ENCODE measurements at places on chromosomes 4 and X.
A peak's percentile ranks its signal among the peaks of the same experiment; 100 is the strongest.

DNA sequence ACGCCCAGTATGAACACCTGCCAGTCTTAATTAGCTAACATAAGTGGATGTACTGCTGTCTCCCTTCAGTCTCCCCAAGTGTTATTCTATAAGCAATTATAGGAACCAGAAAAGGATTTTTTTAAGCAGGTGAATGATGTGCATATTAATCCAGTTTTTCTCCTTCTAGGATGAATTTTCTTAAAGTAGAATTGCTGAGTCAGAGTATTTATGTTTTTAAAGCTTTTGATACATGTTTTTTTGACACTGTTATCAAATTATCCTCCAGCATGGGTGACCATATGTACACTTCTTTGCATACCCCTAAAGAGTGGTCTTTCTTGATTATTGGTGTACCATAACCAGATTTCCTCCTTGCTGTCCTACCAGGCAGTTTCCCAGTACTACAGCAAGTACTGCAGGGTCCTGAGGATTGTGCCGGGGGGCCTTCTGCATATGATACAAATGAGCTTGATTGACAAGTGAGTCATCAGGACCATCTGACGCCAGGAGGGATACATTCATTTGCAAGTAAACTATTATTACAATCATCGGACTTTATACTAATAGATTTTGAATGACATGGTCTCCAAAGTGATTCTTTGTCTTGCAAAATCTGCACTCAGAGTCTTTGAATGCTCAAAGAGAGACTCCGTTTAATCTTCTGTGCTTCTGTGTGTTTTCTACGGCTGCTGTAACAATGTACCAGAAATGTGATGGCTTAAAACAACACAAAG is 10.7 kb upstream of the PCYT1B start:
- DNase-seq: no peak

DNA sequence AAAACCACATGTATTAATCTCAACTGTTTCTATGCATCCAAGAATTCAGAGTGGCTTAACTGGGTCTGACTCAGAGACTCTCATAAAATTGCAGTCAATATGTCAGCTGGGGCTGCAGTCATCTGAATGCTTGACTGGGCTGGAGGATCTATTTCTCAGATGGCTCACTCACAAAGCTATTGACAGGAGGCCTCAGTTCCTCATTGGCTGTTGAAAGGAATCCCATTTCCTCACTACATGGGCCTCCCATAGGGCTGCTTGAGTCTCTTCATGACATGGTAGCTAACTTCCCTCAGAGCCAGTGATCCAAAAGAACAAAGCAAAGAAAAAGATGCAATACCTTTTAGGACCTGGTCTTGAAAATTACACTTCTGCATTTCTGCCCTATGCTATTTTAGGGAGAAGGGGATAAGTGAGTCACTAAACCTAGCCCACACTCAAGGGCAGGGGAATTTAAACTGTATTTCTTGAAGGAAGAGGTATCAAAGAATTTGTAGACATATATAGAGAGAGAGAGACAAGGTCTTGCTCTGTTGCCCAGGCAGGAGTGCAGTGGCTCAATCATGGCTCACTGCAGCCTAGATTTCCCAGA is 9.8 kb downstream of the SCFD2 start:
- no peak for DNase-seq

GRCh38 chrX:19840899-19841648 is 46.3 kb downstream of the SH3KBP1 start:
- no peak for DNase-seq

GRCh38 chr4:100880011-100880410 is 362.2 kb upstream of the EMCN start:
- DNase-seq: no peak

DNA sequence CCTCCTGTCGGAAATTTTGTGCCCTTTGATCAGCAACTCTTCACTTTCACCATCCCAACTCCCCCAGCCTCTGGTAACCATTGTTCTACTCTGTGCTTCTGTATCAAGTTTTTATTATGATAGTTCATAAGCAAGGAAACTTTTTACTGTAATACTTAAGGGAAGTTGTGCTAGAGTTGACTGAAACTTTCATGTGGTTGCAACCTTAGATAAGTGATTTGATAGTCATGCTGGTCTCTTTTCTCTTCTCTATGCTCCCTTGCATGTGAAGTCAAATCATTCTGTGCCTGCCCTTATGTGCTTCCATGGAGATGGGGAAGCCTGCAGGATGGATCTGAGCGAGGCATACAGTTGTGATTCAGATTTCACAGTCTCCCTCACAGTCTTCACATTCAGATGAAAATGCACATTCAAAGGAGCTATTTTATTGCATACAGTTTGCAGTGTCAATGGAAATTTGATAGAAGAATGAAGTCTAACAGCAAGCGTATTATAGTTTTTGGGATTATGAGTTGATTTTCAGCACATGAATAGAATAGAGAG is 1428.3 kb upstream of the TENM3 start:
- no peak for DNase-seq

DNA sequence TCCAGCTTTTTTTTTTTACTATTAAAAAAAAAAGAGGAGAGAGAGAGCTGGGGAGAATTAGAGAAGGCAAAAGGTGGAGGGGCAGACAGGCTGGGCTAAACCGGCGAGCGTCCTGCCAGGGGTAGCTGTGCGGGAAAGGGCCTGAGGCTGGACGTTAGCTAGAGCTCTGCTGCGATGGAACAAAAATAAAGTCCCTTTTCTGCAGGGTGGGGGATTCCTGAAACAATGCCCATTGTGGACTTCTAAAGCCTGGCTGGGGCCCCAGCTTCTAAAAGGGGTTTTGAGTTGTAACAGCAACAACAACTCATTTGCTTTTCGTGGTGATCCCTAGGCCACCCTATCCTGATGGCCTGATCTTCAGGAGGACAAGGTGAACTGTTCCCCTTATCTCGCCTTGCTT is 311.7 kb downstream of the FBXW7 start:
- DNase-seq: no peak

DNA sequence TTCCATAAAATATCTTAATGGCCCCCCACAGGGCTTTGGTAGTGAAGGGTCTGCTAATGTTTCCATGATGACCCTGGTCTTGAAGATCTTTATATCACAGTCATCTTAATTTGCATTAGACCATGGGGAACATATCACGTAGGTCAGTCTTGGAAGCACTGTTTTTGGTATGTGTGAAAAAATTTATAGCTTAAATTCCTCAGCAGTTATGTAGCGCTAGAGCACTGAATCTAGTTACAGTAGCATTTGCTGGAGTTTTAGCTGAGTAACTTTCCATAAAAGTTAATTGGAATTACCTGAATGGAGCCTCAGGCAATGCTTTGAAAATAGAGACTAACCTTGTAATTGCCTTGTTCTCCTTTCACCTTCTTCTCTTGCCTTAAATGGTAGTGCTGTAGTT is 648.8 kb downstream of the IQCM start:
- no peak for DNase-seq

GRCh38 chr4:73442275-73442674 is 6.3 kb downstream of the AFP start:
- DNase-seq: no peak

- peak; percentile 2 for DNase-seq
These were observed 78.1 kb upstream of the FSTL5 start for GRCh38 chr4:162241857-162242256.

DNA sequence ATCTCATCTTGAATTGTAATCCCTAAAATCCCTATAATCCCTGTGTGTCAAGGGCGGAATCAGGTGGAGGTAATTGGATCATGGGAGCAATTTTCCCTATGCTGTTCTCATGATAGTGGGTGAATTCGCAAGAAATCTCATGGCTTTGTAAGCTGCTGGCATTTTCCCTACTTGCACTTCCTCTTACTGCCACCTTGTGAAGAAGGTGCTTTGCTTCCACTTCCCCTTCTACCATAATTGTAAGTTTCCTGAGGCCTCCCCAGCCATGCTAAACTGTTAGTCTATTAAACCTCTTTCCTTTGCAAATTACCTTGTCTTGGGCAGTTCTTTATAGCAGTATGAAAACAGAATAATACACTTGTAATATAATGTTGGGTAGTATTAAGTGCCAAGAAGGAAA is 1087.4 kb upstream of the SLIT2 start:
- DNase-seq: no peak

DNA sequence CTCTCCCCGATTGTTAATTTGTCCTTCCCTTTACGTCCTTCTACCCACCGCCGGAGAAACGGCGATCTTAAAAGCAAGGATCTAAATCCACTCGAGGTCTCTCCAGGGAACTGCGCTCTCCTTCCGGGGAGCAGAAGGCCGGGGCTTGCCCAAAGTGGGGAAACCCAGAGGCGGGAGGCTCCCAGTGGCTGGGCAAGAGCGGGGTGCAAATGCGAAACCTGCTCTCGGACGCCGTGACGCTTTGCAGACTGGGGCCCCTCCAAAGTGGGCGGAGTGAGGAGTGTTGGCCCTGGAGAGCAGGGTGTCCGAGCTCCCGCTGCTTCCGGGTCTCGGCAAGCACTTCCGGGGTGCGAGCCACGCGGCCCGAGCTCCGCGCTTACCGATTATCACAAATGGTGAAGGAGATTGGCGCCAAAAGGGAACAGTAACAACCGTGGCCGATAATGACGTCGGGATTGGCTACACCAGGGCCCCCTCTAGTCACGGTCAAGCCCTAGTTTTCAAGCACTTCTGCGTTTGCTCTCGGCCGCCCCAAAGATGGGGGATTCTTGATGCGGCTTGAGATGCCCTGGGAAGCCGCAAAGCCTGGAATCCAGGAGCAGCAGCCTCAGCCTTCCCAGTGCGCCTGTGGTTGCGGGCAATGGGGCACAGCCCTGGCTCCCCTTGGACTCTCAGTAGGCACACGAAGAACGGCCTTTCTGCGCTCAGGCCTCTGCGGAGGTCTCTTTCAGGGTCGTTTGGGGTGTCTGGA is 29.0 kb downstream of the HAND2 start:
- no peak for DNase-seq

- no peak for DNase-seq
These were observed 275.5 kb downstream of the CFAP299 start for GRCh38 chr4:80610845-80611677.

DNA sequence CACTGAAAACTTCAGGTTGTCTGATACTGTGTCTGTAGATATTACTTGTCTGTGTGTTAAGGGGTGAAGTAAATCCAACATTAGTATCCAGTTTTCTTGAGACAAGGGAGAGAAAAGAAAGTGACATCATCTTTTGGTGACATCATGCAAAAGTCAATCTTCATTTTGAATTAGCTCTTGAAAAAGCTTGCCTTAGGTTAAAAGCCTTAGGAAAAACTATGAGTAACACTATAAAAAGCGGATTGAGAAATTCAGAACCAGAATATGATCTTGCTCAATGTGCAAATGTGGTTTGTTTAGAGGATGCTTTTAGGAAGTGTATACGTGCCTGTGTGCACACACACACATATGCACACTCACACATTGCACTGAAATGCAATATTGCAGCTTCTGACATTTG is 345.8 kb upstream of the CASK start:
- DNase-seq: no peak

- DNase-seq: peak; percentile 28
These were observed 46.0 kb upstream of the MGST2 start for GRCh38 chr4:139619644-139620043.

- DNase-seq: no peak
These were observed 49.7 kb downstream of the TMPRSS11F start for GRCh38 chr4:68079928-68080327.

- DNase-seq: no peak
These were observed 81.0 kb upstream of the ZDHHC15 start for GRCh38 chrX:75603833-75604232.

- DNase-seq: no peak
These were observed 25.0 kb upstream of the SPP1 start for GRCh38 chr4:87950493-87950892.

GRCh38 chr4:97038146-97038516 is 1105.1 kb downstream of the STPG2 start:
- no peak for DNase-seq

GRCh38 chrX:39840581-39841093 is 257.1 kb downstream of the BCOR start:
- no peak for DNase-seq

DNA sequence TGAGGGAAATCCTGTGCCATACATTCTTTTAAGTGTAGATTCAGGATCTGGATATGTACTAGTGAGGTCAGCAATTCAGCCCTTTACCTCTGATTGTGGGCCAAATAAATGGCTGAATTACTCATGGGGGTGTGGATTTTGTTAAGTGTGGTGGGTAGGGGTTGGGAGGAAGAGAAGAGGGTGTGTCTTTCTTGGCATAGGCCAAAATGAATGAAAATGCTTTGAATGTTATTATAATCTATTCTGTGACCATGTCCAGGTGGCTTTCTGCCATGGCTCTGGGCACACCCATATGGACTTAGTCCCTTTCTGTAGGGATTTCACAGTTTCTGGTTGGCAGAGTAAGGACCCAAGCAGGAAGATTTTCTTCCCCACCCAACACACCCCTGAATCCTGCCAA is 244.3 kb downstream of the CBR4 start:
- DNase-seq: no peak

DNA sequence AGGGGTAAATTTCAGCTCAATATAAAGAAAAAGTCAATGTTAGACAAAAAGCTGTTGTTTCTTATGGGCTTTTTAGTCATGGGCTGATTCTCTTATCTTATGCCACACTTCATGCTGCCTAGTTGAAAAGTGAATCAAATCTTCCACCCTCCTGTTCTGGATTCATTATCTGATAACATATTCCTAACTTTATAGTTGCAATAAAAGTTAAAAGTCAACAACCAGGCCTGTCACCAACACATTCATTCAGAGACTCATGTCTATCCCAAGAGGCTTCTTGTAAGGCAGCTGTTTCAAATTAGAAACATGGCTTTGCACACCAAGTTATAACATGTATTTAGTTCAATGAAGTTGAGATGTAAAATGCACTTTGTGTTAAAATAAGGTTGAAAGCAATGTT is 243.8 kb downstream of the ADAMTS3 start:
- no peak for DNase-seq

- no peak for DNase-seq
These were observed 175.9 kb downstream of the DCHS2 start for GRCh38 chr4:154315741-154316140.

GRCh38 chr4:101328063-101328602 is 19.2 kb downstream of the PPP3CA start:
- DNase-seq: no peak

GRCh38 chr4:176343286-176343685 is 23.5 kb downstream of the SPCS3 start:
- DNase-seq: no peak

- DNase-seq: no peak
These were observed 127.1 kb downstream of the SH3KBP1 start for GRCh38 chrX:19760345-19760744.

DNA sequence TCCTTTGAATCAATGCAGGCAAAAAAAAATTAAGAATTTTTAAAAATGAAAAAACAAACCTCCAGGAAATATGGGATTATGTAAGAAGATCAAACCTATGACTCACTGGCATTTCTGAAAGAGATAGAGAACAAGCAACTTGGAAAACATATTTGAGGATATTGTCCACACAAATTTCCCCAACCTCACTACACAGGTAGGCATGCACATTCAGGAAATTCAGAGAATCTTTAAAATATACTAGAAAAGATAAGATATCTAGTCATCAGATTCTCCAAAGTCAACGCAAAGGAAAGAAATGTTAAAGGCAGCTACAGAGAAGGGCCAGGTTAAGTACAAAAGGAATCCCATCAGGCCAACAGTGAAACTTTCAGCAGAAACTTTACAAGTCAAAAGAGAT is 85.6 kb downstream of the ANTXR2 start:
- DNase-seq: no peak

- DNase-seq: no peak
These were observed 822.2 kb downstream of the RPA4 start for GRCh38 chrX:97705936-97706335.
